Left ventricle myocardium inferior (tissue), 1 donor: ENCODE measurements at places on chromosomes 13 and 19. TPM values are rescaled to one million over a fixed set of nuclear protein-coding genes. Genes with fewer than 3 reads are reported as not detected.

Gene SYCN
- not detected for total RNA-seq

Gene CRB3
- not detected for total RNA-seq

Gene ZNF296
- not detected for total RNA-seq

GRCh38 chr13:19890030-19890429, 26.6 kb upstream of the ZMYM5 start:
- no peaks in the 10 kb centered on the region for H3K36me3 ChIP-seq
- H3K4me3 ChIP-seq = no peak overlapping the region
- H3K4me1 ChIP-seq = no peaks in the 10 kb centered on the region
- no peaks in the 10 kb centered on the region for H3K27me3 ChIP-seq
- no peak overlapping the region for H3K27ac ChIP-seq

GRCh38 chr13:25686831-25687470, 315.2 kb downstream of the ATP8A2 start:
- no peaks in the 10 kb centered on the region for H3K27me3 ChIP-seq
- H3K36me3 ChIP-seq = no peaks in the 10 kb centered on the region
- no peak for DNase-seq
- no peak overlapping the region for H3K4me3 ChIP-seq
- peaks cover 11% of the 10 kb centered on the region for H3K4me1 ChIP-seq

DNA sequence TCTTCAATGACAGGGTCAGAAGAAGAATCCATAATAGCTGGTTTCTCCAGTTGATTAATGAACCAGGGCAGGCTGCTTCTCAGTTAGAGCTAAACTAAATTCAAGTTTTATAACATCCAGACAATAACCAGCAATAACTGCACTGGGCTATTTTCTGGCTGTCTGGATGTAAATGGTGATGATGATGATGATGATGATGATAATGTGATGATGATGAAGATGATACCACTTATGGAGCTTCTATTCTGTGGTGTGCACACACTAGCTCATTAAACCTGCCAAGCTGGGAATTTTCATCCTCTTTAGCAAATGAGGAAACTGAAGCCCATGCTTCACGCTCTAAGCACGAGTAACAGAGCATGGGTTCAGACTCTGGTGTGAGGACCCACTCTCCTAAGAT, 132.2 kb downstream of the OXGR1 start:
- H3K27ac ChIP-seq = no peak overlapping the region
- no peak overlapping the region for H3K4me3 ChIP-seq
- no peak for DNase-seq
- no peaks in the 10 kb centered on the region for H3K36me3 ChIP-seq

GRCh38 chr19:17944301-17944700, 11.5 kb downstream of the CCDC124 start:
- peaks cover 9% of the 10 kb centered on the region for H3K27me3 ChIP-seq
- no peak overlapping the region for H3K27ac ChIP-seq
- no peak overlapping the region for H3K4me3 ChIP-seq

DNA sequence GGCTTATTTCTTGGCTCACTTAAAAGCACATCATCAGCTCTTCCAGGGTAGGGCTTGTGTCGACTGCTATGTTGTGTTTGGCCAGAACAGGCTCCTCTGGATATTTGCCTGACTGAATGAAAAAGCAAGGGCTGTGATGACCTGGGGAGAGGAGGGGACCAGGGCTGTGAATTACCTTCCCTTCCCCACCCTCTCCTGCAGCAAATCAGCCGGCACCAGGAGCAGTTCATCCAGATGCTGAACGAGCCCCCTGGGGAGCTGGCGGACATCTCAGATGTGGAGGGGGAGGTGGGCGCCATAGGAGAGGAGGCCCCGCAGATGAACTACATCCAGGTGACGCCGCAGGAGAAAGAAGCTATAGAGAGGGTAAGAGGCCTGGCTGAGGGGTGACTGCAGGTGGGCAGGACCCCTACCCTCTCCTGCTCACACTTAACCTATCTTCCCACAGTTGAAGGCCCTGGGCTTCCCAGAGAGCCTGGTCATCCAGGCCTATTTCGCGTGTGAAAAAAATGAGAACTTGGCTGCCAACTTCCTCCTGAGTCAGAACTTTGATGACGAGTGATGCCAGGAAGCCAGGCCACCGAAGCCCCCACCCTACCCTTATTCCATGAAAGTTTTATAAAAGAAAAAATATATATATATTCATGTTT, 4.4 kb downstream of the GADD45GIP1 start:
- peak overlapping the region; percentile 96 for H3K27ac ChIP-seq
- peaks cover 69% of the 10 kb centered on the region for H3K36me3 ChIP-seq
- no peaks in the 10 kb centered on the region for H3K27me3 ChIP-seq
- no peak for DNase-seq
- no peak overlapping the region for H3K4me3 ChIP-seq
- H3K4me1 ChIP-seq = peaks cover 74% of the 10 kb centered on the region

DNA sequence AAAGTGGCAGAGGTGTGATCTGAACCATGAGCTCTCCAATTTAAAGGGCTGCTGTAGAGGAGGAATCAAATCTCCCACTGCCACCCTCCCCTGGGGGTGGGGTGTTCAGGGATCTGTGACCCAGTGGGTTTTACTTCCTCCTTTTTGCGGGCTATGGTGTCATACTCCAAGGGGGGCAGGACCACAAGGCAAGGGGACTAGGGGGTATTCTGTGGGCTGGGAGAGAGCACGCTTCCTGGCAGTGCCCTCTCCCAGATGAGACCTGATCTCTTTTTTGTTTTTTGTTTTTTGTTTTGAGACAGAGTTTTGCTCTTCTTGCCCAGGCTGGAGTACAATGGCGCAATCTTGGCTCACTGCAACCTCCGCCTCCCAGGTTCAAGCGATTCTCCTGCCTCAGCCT, 10.3 kb downstream of the PLD3 start:
- peaks cover 11% of the 10 kb centered on the region for H3K36me3 ChIP-seq
- no peak overlapping the region for H3K27ac ChIP-seq
- DNase-seq = no peak
- H3K27me3 ChIP-seq = no peaks in the 10 kb centered on the region
- no peaks in the 10 kb centered on the region for H3K4me1 ChIP-seq
- H3K4me3 ChIP-seq = no peak overlapping the region

- H3K27me3 ChIP-seq = no peaks in the 10 kb centered on the region
- H3K36me3 ChIP-seq = no peaks in the 10 kb centered on the region
- H3K27ac ChIP-seq = no peak overlapping the region
- no peak overlapping the region for H3K4me3 ChIP-seq
Measured at GRCh38 chr13:32548837-32549236, 10.2 kb upstream of the N4BP2L2 start.

DNA sequence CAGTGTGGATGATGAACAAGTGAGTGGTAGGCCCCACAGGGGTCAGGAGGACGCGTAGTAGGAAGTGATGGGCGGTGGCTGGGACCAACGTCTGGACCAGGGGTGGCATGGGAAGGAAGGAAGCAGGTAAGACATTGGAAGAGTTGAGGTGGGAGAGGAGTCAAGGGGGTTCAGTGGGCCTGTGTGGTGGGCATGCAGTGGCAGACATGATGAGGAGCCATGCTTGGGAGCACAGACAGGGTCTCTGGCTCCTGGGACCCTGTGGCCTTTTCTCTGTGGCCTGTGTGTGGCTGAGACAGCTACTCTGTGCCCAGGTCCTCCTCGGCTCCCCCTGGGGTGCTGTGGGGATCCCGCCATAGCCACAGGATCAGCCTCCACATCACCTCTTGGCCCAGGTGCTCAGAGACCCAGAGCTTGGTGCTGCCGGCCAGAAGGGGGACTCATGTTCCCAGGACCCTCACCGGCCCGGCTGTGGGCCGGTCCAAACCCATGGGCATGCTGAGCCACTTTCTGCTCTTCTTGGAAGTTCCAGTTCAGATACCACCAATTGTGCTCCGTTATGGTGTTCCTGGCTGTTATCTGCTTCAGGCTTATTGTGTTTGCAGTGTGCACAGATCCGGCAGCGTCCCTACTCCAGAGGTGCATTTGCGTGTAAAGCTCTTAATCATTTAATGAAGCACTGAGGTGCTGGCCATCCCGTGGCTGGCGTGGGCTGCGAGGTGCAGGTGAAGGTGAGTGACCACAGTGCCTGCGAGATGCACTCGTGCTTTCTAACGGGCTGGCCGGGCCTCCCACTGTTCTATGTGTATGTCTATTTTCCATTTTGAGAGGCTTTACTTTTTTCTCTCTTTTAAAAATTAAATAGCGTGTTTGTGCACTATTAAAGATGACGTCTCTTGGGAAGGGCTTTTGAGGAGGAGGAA, 147.9 kb downstream of the TEX29 start:
- H3K27ac ChIP-seq = no peak overlapping the region
- H3K27me3 ChIP-seq = peaks cover 93% of the 10 kb centered on the region
- no peaks in the 10 kb centered on the region for H3K36me3 ChIP-seq
- no peak overlapping the region for H3K4me3 ChIP-seq

DNA sequence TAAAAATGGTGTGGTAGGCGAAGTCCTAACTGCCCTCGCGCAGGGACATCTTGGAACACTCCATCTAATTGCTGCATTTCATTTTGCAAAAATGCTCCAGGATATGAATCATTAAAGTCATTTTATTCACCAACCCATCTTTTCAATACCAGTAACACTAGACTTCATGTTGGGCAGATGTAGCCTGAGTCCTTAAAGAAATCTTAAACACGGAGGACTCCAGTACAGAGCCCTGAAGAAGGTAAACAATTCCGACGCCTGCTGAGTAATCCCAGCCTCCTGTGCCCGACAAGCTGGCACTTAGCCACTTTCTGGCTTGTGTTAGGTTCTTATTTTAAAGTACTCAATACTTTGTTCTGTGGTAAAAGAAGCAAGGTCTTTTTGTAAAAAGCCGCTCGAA, 58.0 kb upstream of the IRS2 start:
- H3K4me3 ChIP-seq = no peak overlapping the region
- no peaks in the 10 kb centered on the region for H3K36me3 ChIP-seq
- H3K4me1 ChIP-seq = peaks cover 20% of the 10 kb centered on the region

GRCh38 chr13:112078879-112079531, 12.1 kb downstream of the SOX1 start:
- H3K4me3 ChIP-seq = no peak overlapping the region
- peaks cover 100% of the 10 kb centered on the region for H3K27me3 ChIP-seq
- DNase-seq = no peak
- H3K36me3 ChIP-seq = no peaks in the 10 kb centered on the region
- H3K4me1 ChIP-seq = peaks cover 4% of the 10 kb centered on the region

- no peak overlapping the region for H3K4me3 ChIP-seq
- H3K27ac ChIP-seq = no peak overlapping the region
- H3K4me1 ChIP-seq = no peaks in the 10 kb centered on the region
- no peaks in the 10 kb centered on the region for H3K36me3 ChIP-seq
- no peak for DNase-seq
Measured at GRCh38 chr13:57857945-57858344, 226.4 kb downstream of the PCDH17 start.

DNA sequence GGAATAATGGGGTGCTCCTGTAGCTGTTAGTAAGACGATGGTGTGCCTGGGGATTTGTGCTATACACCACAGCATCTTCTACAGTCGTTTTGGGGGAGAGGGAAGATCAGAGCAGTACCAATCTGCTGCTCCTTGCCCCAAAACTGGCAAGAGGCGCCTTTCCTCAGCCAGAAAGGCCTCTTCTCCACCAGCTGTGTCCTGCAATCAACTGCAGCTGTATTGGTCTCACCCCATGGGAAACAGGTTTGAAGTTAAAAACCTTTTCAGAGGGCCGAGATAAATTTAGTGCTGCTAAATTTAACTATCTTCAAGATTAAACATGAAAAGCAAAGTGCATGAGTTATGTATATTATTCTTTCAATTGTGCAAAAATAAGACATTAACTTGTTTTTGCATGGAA, 1.2 kb upstream of the RNASEH2B start:
- H3K27me3 ChIP-seq = no peaks in the 10 kb centered on the region
- no peak overlapping the region for H3K4me3 ChIP-seq
- peaks cover 52% of the 10 kb centered on the region for H3K4me1 ChIP-seq

DNA sequence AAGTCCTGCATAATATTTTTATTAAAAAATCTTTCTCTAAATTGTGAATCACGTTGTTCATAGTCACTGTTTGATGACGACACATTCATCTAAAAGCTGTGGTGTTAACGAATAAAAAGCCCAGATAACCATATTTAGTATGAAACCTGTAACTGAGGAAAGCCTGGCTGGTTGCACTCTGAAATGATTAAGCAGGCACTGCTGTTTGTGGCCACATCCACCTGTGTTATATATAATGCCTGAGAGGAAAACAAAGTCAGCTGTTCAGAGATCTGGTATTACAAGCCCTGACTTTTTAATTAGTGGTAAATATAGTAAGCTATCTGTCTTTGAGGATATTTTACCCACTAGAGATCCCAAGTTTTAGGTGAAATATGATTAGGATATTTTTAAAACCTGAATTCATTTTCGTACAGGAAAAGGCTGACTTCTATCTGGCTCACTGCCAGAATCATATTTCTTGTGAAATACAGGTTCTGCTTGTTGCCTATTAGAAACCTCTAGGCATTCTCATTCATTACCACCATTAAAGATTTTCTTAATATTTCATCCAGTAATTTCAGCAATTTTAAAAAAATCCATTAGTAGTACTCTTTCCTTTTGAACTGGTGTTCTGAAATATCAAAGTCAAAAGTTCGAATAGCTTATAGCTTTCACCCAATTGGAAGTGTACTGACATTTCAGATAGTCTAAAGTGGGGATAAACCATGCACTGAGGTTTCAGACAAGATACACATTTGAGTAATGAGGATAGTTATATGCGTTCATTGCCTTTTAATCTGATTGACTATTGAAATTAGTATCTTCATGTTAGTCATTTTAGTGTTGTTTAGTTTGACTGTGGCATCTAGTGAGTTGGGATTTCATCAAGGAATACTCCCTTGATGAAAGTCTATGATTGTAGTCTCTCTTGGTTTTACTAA, 79.7 kb downstream of the LMO7 start:
- no peak overlapping the region for H3K27ac ChIP-seq
- no peak for DNase-seq
- peaks cover 6% of the 10 kb centered on the region for H3K4me1 ChIP-seq
- no peaks in the 10 kb centered on the region for H3K27me3 ChIP-seq
- H3K36me3 ChIP-seq = no peaks in the 10 kb centered on the region

GRCh38 chr13:105047676-105048295, 1487.7 kb downstream of the EFNB2 start:
- peaks cover 6% of the 10 kb centered on the region for H3K4me1 ChIP-seq
- H3K27me3 ChIP-seq = no peaks in the 10 kb centered on the region
- no peak for DNase-seq
- H3K4me3 ChIP-seq = no peak overlapping the region

DNA sequence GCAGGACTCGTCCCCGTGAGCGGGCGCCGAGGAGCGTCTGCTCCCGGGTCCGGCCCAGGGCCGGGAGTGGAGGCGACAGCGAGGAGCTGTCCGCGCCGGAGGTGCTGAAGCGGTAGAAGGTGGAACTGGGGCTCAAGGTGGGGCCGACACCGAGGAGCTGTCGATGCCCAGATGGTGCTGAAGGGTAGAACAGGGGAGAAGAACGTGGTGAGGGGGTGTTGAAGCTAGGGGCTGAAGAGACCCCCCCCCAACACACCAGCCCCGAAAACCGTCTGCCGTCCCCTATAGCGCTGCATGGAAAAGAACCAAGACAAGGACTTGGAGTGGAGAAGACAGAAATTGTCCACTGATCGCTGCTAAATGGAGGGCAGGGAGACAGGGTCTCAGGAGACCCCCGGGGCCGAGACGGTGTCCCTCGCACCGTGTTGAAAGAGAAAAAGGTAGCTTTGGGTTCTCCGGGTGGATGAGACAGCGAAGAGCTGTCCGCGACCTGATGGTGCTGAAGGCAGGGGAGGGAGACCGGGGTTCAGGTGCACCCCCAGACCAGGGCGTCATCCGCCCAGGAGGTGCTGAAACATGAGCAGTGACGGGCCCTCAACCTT, 7.1 kb upstream of the PDE4C start:
- no peaks in the 10 kb centered on the region for H3K36me3 ChIP-seq
- H3K4me3 ChIP-seq = no peak overlapping the region
- H3K4me1 ChIP-seq = peaks cover 12% of the 10 kb centered on the region
- peaks cover 88% of the 10 kb centered on the region for H3K27me3 ChIP-seq
- no peak for DNase-seq
- no peak overlapping the region for H3K27ac ChIP-seq
